ENCODE measurements at places on chromosomes 3 and 15. TPM values are rescaled to one million over a fixed set of nuclear protein-coding genes. Genes with fewer than 3 reads are reported as not detected.
A peak's percentile ranks its signal among the peaks of the same experiment; 100 is the strongest.

DNA sequence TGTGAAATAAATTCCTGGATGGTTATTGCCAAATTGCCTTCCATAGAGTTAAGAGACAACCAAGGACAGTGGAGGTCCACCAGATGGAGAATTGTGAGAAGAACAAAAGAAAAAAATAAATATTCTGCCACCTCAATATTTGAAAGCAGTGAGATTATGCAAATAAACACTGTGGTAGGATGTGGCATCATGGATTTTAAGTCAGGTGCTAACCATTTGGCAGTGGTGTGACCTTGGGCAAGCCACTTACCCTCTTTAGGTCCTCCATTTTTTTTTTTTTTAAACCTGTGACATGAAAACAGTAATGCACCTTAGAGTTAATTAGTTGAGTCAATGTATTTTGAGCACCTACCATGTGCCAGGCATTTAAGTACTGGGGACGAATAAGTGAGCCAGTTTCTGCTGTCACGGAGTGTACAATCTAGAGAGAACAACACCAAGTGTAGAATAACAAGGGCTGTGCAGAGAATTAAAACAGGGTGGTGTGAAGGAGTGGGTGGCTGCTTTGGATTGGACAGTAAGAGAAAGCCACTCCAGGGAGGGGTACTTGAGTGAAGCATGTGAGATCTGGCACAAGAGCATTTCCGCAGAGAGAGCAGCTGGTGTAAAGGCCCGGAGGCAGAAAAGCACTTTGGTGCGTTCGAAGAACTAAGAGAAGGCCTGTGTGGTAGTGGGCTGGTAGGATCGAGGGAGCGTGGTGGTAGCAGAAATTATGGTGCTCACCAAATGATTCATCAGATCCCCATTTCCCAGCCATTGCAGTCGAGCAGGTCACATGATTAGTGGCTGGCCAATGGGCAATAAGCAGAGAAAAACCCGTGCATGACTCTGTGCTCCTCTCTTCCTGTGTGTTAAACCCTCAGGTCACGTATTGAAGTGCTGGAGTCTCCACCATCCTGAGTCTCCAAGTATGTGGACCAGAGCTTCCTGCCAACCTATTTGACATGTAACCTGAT is 39.2 kb downstream of the CCK start:
- H3K4me3 ChIP-seq, result no peak overlapping the region
- no peaks in the 10 kb centered on the region for H3K27me3 ChIP-seq
- no peak overlapping the region for H3K27ac ChIP-seq
- peaks cover 12% of the 10 kb centered on the region for H3K4me1 ChIP-seq
- H3K36me3 ChIP-seq, result peaks cover 9% of the 10 kb centered on the region
- DNase-seq, result no peak

HRH1 gene
- polyA plus RNA-seq, result not detected

SAMMSON gene
- not detected for polyA plus RNA-seq

GRCh38 chr15:39591896-39592315 is 11.0 kb downstream of the THBS1 start:
- H3K4me3 ChIP-seq, result no peak overlapping the region
- DNase-seq, result no peak
- H3K36me3 ChIP-seq, result peaks cover 49% of the 10 kb centered on the region
- peaks cover 7% of the 10 kb centered on the region for H3K4me1 ChIP-seq
- H3K27me3 ChIP-seq, result no peaks in the 10 kb centered on the region

- H3K4me1 ChIP-seq, result peaks cover 34% of the 10 kb centered on the region
- no peak for DNase-seq
- no peaks in the 10 kb centered on the region for H3K27me3 ChIP-seq
- H3K27ac ChIP-seq, result peak overlapping the region; percentile 57
Observed at GRCh38 chr15:42919308-42919707, 1.3 kb downstream of the TTBK2 start.
